ENCODE measurements at places on chromosomes 13 and 19. TPM values are rescaled to one million over a fixed set of nuclear protein-coding genes. Genes with fewer than 3 reads are reported as not detected.
A peak's percentile ranks its signal among the peaks of the same experiment; 100 is the strongest.

GRCh38 chr13:36819739-36820090 is 693 bp downstream of the RFXAP start:
- DNase-seq: no peak

DNA sequence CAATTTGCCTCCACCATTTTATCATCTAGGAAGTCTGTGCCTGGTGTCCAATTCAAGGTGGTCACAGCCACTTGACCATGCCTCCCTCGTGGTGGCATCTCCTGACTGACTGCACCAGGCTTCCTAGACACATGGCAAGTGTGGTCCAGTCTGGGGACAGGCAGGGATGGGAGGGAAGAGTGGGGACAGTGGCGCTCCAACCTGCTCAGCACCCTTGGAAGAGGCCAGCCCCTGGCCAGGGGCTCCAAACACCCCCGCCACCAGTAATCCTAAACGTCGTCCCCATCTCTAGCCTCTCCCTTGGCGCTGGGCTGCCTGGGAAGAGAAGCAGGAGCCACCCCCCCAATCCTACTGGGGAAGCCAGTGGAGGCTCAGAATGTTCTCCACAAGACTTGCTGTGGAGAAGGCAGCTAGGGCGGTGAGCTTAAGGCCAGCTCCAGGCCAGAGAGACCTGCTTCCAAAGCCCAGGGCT is 2.7 kb downstream of the RPL36 start:
- no peak for DNase-seq

DNA sequence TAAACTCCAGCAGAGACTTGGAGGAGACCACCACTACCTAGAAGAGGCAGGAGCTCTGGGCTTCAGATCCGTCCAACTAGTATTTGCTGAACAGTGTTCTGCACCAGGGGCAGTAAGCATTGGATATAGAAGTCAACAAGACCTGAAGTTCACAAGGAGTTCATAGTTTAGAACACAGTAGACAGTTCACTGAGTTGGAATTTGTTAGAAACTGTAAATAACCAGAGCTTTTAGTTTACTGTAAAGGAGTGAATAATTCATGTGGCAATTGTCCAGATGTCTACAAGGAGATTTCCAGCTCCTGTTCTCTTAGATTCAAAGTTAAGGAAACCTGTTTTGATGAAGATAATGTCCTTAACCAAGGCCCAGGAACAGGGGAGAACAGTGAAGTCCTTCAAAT is 128.9 kb downstream of the COG6 start:
- no peak for DNase-seq

DNA sequence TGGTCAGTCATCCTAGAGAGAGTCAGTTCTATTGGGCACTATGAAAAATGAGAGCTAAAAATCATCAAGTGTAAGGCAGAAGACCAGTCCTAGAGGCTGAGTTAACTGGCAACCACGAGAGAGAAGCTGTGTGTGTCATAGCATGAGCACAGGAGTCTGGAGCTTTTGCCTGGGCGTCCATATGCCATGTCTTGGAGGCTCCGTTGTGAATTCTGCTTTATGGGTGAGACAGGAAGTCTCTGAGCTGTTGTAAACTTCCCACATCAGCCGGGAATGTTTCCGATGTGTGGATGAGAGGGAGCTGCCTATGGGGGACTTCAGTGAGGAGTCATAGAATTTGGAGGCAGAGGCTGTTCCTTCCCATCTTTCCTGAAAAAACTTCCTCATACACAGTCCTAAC is 120.0 kb downstream of the ITGBL1 start:
- no peak for DNase-seq

- peak; percentile 79 for DNase-seq
Observed at GRCh38 chr19:29645911-29646310, 19.4 kb upstream of the PLEKHF1 start.

DNA sequence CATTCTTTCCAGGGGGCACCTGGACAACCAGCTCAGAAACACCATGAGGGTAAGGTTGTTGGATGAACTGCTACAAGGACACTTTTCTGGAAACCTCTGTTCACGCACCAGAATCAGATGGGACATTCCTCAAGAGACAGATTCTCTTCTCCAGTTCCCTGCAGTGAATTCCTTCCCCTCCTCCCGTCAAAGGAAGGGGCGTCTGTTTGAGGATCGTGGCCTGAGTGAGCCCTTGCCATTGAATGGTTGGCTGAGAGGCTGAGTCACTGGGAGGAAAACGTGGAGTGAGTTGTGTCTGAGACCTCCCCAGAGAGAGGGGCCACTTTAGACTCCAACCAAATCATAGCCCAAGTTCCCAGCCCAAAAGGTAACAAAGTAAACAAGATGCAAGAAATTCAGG is 79.4 kb upstream of the ZNF507 start:
- no peak for DNase-seq

DNA sequence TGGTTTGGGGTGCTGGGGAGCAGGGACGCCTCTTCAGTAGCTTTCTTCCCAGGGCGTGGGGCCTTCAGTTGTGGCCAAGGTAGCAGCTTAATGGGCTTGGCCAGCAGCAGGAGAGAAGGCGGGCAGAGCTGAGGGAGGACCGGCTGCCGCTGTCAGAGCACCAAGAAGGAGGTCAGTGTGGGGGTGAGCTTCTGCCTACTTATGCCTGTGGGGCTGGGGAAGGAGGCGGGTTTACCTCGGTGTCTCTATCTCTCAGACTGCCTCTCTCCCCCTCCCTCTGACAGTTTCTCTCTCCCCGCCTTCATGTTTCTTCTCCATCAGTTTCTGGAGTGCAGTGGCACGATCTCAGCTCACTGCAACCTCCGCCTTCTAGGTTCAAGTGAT is at the start of gene CAPN12:
TSS of gene CAPN12 (minus strand) at position 177 of the 384 bp plus-strand sequence. CDS start 309 bp downstream, outside the sequence.
- no peak for DNase-seq

DNA sequence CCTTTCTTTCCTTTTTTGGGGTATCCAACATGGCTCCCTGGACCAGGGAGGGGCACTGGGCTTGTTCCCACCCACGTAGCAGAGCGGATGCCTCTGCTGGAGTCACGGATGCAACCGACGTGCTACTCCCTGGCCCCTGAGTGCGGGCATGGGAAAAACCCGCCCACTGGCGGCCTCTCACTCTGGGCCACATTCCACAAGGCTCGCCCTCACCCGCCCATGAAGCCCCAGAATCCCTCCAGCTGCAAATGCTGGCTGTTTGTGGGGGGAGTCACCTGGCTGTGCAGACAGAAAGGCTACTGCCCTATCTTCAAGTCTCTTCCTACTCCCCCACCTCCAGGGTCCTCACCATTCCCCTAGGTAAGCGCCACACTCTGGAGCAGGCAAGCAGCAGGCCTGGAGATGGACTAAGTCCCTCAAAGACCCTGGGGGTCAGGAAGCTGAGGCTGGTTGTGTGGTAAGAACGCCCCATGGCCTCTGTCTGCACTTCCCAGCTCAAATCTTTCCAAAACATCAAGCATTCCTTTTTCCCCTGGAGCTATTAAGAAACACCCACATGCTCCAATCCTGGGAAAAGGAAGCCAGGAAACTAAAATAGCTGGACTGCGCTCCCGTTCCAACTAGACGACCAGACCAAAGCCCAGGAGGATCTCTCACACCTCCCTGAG is 17.9 kb upstream of the EPHX3 start:
- DNase-seq: peak; percentile 80

DNA sequence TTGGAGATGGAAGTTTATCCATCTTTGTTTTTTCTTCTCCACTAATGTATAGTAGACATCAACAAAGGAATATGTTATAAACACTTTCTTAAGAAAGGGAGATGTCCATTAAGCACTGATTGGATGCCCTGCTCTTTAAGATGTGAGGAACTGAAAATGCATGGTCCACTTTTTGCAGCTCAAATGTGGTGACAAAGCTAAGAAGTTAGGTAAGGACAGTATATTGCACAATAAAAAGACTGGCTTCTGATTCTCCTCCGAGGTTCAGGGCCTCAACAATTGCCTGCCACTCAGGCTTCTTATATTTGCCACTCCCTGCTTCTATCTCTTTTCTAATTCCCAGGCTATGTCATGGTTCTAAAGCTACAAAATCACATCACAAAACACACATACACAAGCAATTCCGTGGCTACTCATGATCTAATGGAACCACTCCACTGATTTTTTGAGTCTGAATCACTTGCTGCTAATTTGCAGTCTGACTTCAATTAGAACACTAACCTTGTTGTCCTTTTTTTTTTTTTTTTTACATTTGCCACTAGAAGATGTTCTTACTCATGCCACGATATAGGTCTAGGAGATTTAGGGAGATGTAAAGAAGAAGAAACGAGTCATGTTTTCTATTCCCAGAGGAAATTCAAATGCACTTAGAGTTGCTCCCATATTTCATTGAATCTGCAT is 29.6 kb upstream of the TNFSF11 start:
- no peak for DNase-seq

DNA sequence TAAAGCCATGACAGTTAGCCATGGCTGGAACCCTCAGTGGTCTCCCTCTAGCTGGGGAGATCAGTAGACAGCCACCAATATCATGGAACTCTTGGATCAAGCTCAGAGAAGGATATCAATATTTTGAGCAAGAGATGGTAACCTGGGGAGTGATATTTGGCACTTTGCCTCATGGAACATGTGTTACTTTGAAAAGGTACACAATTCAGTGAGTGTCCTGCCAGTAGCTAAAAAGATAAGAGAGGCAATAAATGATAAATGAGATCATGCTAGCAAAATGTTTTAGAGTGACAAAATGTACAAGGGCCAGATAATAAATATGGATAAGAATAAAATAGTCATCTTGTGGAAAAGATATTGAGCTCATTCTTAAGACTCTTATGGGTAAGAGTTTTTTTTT is 1618.7 kb downstream of the OLFM4 start:
- no peak for DNase-seq

DNA sequence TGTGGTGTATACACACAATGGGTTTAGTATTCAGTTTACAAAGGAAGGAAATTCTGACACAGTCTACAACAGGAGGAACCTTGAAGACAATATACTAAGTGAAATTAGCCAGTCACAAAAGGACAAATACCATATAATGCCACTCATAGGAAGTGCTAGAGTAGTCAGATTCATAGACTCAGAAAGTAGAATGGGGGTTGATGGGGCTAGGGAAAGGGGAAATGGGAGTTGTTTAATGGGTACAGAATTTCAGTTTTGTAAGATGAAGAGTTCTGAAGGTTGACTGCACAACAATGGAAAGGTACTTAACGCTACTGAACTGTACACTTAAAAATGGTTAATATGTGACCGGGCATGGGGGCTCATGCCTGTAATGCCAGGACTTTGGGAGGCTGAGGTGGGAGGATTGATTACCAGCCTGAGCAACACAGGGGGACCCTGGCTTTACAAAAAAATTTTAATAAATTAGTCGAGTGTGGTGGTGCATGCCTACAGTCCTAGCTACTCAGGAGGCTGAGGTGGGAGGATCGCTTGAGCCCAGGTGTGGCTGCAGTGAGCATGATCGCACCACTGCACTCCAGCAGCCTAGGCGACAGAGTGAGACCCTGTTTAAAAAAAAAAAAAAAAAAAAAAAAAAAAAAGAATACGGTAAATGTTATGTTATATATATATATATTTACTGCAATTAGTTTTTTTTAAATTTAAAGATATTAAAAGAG is 45.0 kb downstream of the SLC15A1 start:
- no peak for DNase-seq

DNA sequence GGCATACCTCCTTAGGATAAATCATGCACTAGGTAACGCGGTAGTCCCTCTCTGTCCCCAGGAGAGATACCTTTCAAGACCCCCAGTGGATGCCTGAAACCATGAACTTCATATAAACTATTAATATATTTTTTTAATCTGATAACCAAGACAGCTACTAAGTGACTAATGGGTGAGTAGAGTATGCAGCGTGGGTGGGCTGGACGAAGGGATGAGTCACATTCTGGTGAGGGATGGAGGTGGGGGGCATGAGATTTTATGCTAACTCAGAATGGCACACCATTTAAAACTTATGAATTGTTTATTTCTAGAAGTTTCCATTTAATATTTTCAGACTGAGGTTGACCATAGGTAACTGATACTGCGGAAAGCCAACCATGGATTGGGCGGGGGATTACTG is 46.2 kb downstream of the CDK8 start:
- no peak for DNase-seq

DNA sequence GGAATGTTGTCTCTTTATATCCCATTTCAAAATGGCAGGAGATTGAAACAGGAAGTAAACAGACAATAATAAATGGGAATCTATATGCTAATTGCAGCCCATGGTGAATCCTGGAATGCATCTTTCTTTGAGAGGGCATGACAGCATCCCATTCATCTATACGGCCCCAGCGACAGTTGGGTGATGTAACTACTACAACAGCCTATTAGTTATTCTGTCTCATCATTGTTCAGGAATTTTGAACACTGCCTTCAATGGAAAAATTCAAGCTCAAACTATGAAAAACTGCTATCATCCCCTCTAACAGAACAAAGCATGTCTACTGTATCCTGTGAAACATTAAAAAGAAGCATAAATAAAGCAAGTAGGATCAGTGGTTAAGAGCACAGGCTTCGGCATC is 262.1 kb downstream of the DCT start:
- no peak for DNase-seq

DNA sequence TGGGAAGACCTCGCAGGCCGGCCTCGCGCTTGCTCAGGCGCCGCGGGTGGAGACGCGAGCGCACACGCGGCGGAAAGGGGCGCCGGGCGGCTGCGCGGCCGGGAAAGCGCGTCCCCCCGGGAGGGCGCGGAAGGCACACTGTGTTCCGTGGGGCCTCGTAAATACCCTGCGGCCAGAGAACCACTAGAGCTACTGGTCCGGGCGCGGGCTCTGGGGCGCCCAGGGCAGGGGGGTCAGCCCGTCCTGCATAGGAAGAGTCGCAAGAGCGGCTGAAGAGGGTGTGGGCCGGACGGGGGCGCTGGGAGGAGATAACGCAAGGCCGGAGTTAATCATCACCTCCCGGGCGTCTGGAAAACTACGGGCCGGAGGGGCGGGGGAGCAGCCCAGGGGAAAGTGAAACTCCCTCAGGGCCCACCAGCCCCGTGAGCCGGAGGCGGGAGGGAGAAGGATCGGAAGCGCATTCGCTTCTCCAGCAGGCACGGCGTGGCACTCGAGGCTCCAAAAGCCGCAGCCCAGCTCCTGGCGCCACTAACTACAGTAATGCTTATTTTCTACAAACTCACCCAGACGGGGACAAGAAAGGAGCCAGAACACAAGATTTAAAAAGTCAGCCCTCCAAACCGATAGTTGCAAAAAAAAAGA is 1.1 kb upstream of the WBP4 start:
- peak; percentile 94 for DNase-seq

SLC5A5 gene
- total RNA-seq: not detected

FUT1 gene
- 3.5 TPM for total RNA-seq

FFAR1 gene
- not detected for total RNA-seq

FCGBP gene
- total RNA-seq: 20.6 TPM

All from left cardiac atrium (tissue), 4 donors.